Activated CD4-positive, alpha-beta memory T cell treated with anti-CD3 and anti-CD28 coated beads for 36 hours (primary cell): ENCODE measurements at places on chromosomes 1 and 21. TPM values are rescaled to one million over a fixed set of nuclear protein-coding genes. Genes with fewer than 3 reads are reported as not detected.

DNA sequence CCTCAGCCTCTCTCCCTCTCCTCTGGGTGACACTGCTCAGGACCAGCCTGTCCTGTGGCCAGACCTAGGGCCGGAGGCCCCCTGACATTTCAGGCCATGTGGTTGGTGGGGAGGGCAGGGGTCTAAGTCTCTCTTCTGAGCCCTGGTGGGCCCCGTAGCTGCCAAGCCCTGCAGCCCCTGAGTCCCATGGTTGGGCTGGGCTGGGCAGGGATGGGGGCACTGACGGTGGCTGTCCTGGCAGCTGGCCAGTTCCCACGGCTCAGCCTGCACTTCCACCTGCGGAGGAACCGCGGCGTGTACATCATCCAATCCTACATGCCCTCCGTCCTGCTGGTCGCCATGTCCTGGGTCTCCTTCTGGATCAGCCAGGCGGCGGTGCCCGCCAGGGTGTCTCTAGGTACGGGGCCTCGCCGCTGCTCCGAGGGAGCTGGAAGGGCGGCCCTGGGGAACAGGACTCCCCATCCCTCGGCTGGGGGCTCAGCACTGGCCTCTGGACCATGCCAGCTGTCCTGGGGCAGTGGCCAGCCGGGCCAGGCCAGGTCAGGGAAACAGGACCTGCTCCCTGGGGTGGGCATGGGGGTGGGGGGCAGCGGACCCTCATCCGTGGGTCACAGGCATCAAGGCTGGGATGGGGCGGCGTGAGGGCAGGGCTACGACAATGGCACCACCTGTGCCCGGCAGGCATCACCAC, 9.9 kb downstream of the GABRD start:
- peaks cover 1% of the 10 kb centered on the region for H3K27me3 ChIP-seq
- no peak overlapping the region for H3K27ac ChIP-seq
- H3K36me3 ChIP-seq, result no peaks in the 10 kb centered on the region
- H3K4me1 ChIP-seq, result no peaks in the 10 kb centered on the region
- DNase-seq, result no peak

The CLCA2 gene
- total RNA-seq, result not detected

DNA sequence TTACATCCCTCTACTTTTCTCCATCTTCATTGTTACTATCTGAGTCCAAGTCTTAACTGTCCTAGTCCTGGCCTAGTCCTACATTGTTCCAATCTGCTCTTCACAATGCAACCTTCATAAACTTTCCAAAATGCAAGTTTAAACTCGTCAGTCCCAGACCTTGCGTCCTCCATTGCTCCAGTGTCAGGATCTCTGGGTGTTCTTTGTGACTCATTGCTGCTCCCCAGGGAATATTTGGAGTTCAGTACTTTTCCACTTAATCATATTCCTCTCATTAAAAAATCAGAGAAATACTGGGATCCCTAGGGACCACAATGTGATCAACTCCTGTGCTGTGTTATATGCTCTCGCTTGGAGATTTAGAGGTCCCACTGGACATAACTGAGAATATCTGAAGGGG, 18.0 kb upstream of the KPRP start:
- H3K4me1 ChIP-seq, result no peaks in the 10 kb centered on the region
- H3K27ac ChIP-seq, result no peak overlapping the region
- no peak overlapping the region for H3K4me3 ChIP-seq
- H3K36me3 ChIP-seq, result no peaks in the 10 kb centered on the region
- peaks cover 18% of the 10 kb centered on the region for H3K27me3 ChIP-seq
- DNase-seq, result no peak

The C1orf141 gene
- total RNA-seq, result 1.2 TPM

The SLAMF9 gene
- not detected for total RNA-seq

GRCh38 chr1:34086561-34086960, 78.5 kb downstream of the CSMD2 start:
- no peak for DNase-seq
- H3K27me3 ChIP-seq, result peaks cover 16% of the 10 kb centered on the region
- H3K4me1 ChIP-seq, result no peaks in the 10 kb centered on the region

The FAM43B gene
- not detected for total RNA-seq

The MASP2 gene
- not detected for total RNA-seq

DNA sequence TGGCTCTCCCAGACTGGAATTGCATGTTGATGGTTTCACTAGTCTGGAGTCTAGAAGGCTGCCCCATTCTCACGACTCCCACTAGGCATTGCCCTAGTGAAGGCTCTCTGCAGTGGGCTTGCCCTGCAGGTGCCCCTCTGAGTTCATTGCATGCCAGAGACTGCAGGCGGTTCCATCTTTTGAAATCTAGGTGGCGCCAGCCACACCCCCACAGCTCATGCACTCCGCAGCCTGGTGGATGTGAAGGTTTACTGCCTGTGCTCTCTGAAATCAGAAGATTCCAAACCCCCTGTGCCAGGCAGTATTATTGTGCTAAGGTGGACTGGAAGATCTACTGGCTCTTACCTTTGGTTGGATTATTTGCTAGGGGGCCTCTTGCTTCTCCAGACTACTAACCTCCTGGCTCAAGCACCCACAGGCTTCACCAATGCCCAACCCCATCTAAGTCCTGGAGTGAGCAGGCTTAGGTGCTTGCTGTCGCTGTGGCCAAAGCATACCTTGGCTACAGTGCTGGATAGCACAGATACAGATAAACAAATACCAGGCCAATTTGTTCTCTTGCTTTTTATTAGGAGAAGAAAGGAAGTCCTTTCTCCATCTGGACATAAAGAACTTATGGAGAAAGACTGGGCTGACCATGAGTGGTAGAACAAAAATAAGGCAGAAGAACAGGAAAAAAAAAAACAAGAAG, 83.5 kb upstream of the SIM2 start:
- no peaks in the 10 kb centered on the region for H3K4me1 ChIP-seq
- no peak overlapping the region for H3K4me3 ChIP-seq
- H3K27me3 ChIP-seq, result peaks cover 33% of the 10 kb centered on the region
- no peak for DNase-seq

The TTC22 gene
- total RNA-seq, result 4.6 TPM
